ENCODE measurements at places on chromosomes 2 and 18. TPM values are rescaled to one million over a fixed set of nuclear protein-coding genes. Genes with fewer than 3 reads are reported as not detected.

GRCh38 chr18:3305933-3306332 lies 44.0 kb downstream of the MYL12B start:
- H3K4me3 ChIP-seq = no peak overlapping the region
- no peaks in the 10 kb centered on the region for H3K36me3 ChIP-seq
- no peak overlapping the region for H3K27ac ChIP-seq
- H3K4me1 ChIP-seq = no peaks in the 10 kb centered on the region
- no peaks in the 10 kb centered on the region for H3K27me3 ChIP-seq

DNA sequence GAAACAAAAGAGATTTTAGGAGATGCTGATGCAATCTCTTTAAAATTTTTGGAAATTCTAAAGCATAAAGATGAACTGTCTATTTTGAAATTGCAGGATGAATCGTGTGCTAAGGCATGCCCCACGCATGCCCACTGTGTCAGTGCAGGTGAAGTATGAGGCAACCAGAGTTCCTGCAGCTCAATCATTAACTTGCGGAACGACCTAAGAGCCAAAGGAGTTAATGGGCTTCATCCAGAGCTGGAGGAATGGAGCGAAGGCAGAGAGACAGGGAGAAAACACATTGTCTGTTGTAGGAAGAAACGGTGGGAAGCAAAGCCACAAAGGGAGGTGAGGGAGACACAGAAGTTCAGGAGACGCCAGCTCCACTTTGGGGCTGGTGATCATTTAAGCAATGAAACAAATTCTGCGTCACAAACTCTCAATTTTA lies 265.2 kb downstream of the CCDC85A start:
- no peak for DNase-seq
- no peaks in the 10 kb centered on the region for H3K36me3 ChIP-seq
- H3K27ac ChIP-seq = no peak overlapping the region
- H3K27me3 ChIP-seq = no peaks in the 10 kb centered on the region
- no peaks in the 10 kb centered on the region for H3K4me1 ChIP-seq

DNA sequence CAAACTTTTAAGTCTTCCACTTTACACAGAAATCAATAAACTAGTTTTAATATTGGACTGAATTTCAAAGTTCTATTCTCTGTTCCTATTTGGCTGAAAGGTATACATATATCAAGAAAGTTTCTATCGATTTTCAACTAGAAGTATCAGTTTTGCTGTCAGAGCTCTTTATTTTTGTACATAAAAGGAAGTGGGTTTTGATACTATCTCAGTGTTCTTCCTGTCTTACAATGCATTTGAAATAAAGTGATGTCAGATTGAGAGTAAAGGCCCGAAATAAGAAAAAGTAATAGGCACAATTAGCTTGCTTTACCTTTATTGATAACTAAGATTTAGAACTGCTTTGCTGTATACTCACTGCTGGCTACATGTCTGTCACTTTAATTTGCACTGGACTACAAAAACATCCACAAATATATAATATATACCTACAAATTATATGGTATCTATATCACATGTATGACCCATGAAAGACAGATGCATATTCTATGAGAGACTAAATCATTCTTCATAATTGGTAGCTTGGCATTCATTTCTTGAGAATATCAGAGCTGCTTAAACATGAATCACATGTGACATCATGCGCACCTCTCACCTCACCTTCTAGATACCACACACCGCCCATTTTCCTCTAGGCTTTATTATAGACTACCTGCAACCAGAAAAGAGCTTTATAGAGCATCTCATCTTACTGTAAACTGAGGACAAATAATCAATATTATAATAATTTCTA lies 83.6 kb downstream of the ASXL2 start:
- H3K27ac ChIP-seq = no peak overlapping the region
- no peaks in the 10 kb centered on the region for H3K4me1 ChIP-seq
- no peaks in the 10 kb centered on the region for H3K27me3 ChIP-seq
- DNase-seq = no peak

DNA sequence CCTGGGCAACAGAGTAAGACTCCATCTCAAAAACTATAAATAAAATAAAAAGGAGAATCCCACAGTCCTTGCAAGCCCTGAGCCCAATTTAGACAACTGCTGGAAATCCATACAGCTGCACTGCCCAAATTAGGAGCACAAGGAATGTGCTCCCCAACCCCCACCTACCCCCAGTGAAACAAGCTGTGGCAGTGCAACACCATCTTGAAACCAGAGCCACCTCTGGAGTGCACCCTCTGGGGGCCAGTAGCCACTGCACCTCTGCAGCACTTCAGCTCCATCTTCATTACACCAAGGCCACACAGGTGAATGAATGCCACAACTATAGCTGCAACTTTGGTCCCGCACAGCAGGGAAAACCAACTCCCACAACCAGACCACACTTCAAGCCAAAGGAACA lies 37.3 kb downstream of the USP34 start:
- peak overlapping the region; percentile 54 for H3K27ac ChIP-seq
- H3K4me3 ChIP-seq = no peak overlapping the region
- H3K27me3 ChIP-seq = no peaks in the 10 kb centered on the region
- no peak for DNase-seq
- no peaks in the 10 kb centered on the region for H3K36me3 ChIP-seq

PJVK gene
- 1.8 TPM for total RNA-seq
